ENCODE measurements at places on chromosomes 3 and 15. TPM values are rescaled to one million over a fixed set of nuclear protein-coding genes. Genes with fewer than 3 reads are reported as not detected.

DNA sequence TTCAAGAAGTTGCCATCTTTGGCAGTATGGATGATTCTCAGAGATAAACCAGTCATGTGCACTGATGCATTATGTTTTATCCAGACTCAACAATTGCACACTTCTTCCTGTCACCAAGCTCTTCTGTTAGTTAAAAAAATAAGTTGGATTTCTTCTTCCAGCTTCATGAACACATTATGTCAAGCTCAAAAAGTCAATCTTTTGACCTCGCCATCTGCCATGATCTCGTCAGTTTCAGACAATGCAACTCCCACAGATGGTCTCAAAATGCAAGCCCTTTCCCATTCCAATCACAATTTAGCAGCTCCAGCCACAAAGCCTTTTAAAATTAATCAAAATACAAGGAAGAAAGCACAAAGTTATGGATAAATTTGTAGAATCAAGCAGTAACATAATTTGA is 42.8 kb downstream of the TFDP2 start:
- no peak for DNase-seq

GRCh38 chr3:117814975-117815374 is 1105.4 kb downstream of the TUSC7 start:
- DNase-seq, result no peak

- no peak for DNase-seq
Measured at GRCh38 chr15:75033809-75034208, 10.4 kb downstream of the PPCDC start.

Gene CYP8B1
- 0.10 TPM for polyA plus RNA-seq

DNA sequence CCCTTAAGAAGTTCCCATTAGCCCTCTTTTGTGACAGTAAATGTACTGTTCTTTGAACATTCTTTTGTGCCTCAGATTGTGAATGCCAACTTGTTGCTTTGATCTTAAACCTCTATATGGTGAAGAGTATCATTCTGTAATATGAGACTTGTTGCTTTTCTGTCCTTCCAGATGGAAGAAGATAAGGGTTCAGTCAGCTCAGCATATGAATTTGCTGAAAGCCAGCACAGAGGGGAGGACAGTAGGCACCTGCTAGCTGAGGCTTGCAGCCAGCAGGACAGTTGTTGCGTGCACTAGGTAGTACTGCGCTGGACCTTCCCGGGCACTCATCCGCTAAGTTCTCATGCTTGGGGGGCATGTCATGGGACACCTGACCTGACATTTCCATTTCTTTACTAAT is 74.7 kb downstream of the DCUN1D1 start:
- no peak for DNase-seq

GRCh38 chr3:188691665-188692064 is 480.1 kb upstream of the TPRG1 start:
- no peak for DNase-seq

Gene USP50
- not detected for polyA plus RNA-seq

Gene XCR1
- not detected for polyA plus RNA-seq

- DNase-seq, result no peak
Measured at GRCh38 chr3:29176501-29176900, 104.4 kb upstream of the RBMS3 start.

Gene ZNF35
- polyA plus RNA-seq, result 3.6 TPM

Gene FBXW12
- polyA plus RNA-seq, result not detected

GRCh38 chr15:22958487-22959280 is 21.5 kb downstream of the CYFIP1 start:
- peak; percentile 51 for DNase-seq

- DNase-seq, result peak; percentile 84
Measured at GRCh38 chr3:100260081-100260684, 609 bp upstream of the TBC1D23 start.

GRCh38 chr15:100889385-100890050 is 9.9 kb downstream of the ALDH1A3 start:
- DNase-seq, result peak; percentile 85

- DNase-seq, result peak; percentile 50
Measured at GRCh38 chr3:13275376-13276005, 144.6 kb downstream of the NUP210 start.

All from aorta (tissue), 5 donors.